RCC 7860 (cell line): ENCODE measurements at places on chromosomes 3 and 15.

DNA sequence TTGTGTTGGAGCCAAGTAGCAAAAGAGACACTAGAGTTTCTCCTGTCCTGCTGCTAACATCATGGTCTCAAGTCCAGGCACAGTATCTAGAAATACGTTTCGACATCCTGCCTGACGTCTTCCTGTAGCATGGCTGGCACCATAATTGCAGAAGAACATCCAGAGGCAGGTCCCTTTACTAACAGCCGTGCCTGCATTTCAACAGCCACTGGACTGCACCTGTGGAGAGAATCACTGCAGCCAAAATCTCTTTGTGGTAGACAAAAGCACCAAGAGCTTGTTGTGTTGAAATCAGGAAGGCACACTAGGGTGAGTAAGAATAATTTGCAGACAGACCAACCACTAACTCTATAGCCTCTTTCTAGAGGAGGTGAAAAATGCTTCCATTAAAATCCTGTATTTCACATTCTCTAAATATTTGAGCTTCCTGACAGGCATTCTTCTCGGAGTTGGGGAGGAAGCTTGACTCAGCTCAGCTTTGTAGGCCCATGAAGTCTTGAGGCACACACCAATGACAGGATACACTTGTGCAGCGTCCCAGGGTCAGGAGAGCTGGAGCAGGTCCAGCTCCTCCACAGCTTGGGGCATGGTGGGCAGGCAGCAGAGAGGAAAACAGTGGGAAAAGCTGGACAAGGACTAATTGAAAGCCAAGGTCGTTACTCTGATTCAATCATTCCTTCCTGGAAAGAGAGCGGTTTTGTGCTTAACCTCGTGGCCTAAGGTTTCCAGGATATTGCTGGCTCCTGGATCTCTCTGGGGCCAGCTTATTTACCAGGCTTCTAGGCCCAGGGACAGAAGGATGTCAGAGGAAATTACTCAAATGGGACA is 244.9 kb downstream of the FAM43A start:
- DNase-seq, result no peak

DNA sequence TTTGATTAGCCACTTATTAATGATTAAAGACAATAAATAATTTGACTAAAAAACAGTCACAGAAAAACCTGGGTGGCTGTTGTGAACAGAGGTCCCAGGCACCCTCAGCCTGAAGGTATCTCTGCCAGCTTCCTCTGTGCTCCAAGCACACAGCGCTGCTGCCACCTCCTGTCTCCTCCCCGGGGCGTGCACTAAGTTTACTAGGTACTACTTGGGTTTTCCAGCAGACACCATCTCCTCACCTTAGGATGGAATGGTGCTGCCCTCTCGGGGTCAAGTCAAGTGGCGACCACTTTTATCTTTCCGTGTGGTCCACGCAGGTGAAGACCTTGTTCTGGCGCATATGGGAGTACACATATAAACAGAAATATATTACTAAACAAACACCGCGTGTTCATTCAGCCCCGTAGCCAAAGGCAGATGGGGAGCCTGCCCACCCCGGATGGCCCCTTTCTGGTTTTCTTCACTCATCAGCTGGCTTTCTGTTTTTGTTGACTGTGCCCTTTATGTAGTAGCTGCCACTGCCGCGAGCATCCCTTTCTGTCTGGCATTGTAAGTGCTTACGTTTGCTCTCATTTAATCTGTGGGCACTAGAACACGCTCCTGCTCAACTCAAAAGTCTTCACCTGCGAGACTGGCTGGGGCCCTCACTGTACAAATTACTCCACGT is 128.0 kb downstream of the LRIG1 start:
- DNase-seq, result no peak

DNA sequence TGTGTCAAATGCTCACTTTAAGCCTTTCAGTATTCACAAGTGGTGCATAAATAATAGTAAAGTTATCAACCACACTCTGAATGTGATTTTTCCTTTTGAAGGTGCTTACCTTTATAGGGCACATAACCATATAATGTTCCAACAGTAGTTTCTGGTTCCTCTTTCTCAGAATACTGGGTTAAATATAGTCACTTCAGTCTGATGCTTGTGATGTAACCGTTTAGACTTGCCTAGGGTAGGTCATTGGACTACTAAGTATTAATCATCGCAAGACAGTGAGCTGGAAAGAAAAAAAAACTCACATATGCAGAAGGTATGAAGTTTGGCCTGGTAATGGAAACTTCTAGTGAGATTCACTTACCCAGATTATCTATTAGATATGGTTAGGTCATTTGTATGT is 1.9 kb downstream of the KBTBD8 start:
- peak; percentile 60 for DNase-seq

DNA sequence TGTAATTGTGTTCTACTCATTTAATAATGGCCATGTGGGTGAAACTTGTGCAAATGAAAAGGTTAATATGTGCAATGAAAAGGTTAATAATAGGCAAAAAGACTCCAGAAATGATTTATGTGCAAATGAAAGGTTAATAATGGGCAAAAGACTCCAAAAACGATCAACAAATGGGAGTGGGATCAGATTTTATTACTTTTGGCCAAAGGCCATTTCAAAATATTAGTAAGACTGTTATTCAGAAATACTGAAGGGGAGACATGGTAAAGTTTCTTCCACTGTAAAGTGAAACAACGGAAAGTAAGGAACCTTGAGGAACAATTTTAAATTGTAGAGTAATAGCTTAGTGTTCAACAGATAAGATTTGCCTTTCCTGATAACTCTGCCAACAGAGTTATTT is 40.7 kb downstream of the STARD9 start:
- no peak for DNase-seq

DNA sequence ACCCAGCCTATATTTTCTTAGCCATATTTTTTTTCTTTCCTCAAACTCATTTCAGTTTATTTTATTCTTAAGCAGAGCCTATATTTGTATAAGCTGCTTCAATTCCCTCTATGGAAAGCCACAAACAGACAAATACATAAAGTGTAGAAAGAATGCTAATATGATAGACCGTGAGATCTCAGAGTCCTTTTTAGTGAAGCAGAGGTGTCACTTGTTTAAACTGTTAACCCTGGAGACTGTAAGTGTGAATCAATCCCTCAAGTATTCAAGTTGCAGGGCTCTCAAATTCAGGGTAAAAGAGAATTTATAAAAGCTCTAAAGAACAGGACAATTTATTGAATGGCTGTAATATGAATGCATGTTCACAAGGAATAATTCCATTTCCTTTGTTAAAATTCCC is 72.2 kb upstream of the BHLHE40 start:
- DNase-seq, result no peak

GRCh38 chr3:196263819-196264218 is 23.7 kb downstream of the PCYT1A start:
- DNase-seq, result no peak

- no peak for DNase-seq
Measured at GRCh38 chr15:63633312-63633711, 36.1 kb downstream of the FBXL22 start.

- no peak for DNase-seq
Measured at GRCh38 chr15:69610277-69610676, 157.7 kb downstream of the RPLP1 start.

- no peak for DNase-seq
Measured at GRCh38 chr3:48023377-48023776, 7.2 kb upstream of the MAP4 start.

DNA sequence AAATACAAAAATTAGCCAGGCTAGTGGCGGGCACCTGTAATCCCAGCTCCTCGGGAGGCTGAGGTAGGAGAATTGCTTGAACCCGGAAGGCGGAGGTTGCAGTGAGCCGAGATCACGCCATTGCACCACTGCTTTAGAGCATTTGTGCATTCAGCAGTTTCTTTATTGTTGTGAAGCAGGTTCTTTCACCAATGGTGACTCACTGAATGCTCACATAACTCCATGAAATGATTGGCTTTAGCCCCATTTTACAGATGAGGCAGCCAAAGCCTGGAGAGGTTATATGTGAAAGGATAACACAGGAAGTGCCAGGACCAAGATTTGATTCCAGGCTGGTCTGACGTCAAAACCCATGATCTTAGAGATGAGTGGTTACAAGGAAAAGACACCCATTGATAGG is 195.2 kb downstream of the SLCO3A1 start:
- DNase-seq, result no peak

DNA sequence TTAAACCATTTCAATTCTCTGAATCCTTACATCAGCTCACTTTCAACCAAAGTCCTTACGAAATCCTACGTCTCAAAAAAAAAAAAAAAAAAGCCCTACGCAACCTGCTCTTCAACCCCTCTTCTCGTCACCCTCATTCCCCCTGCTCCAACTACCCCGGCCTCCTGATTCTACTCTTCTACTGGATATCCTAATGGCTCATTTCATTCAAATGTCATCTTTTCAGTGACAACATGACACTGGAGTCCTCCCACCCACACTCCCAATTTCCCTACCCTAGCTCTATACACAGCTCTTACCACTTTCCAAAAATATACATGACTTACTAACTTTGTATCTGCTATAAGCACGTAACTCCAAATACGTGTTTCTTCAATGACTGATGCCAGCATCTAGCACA is 11.5 kb downstream of the UBP1 start:
- no peak for DNase-seq

DNA sequence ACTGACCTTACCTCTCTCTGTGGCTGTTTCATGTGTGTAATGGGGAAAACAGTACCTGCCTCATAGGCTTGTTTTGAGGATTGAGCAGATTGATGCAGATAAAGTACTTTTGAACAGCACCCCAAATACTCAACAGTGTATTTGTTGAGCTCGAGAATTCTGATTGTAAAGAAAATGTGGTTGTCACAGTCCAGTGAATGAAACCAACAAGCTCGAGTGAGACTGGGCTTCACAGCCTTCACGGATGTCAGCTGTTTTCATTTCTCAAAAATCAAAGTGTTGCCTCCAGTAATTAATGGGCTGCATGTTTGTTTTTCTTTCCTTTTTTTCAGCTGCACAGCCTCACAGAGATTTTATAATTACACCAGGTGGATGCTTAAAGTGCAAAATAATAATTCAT is 43.7 kb downstream of the PARP15 start:
- no peak for DNase-seq

DNA sequence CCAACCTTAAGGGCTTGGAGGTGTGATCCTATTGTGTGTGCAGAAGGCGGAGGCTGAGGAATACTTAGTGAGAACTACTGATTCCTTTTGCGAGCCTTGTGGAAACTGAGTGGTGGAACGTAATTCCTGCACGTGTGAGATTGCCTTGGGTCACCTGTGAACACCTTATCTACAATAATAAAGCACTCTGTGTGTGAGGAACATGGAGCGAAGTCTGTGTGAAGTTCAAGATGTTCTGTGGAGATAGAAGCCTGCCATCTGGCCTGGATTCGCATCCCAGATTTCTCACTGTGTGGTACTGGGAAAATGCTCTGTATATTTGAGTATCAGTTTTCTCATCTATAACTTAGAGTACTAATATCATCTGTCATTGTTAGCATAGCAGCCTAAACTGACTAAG is 179.5 kb upstream of the PDZRN3 start:
- no peak for DNase-seq

- DNase-seq, result no peak
Measured at GRCh38 chr3:39209329-39209970, 17.1 kb upstream of the XIRP1 start.

DNA sequence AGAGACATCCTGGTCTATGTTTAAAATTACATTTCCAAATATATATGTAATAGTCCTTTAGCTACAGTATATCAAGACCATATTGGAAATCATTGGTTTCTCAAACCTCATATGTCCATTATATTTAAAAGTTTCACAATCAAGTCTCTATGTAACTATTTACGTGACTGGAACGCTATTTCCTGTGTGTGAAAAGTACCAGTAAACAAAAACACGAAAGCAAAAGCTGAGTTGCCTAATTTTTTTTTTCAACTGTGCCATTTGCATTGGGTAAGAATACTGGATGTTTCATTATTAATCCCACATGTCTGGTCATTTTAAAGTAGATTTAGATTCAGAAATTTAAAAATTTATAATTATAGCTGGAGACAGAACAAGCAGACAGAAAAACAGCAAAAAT is 381.4 kb downstream of the TBC1D5 start:
- no peak for DNase-seq

DNA sequence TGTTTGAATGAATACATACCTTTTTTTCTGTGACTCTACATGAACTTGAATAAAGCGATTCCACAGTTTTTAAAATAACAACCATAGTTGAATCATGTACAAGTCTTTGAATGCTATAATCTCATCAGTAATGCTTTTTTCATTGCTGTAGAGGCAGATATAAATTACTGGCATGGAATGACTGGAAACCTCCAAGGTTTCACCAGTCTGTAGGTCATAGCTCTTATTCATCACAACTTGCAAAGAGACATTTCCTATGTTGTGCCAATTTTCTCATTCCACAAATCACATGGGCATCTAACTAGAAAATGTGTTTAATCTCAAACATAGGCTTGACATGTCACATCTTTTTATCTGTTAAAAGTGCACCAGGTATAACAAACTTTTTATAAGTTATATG is 407.1 kb upstream of the KCNMB2 start:
- DNase-seq, result no peak

- peak; percentile 37 for DNase-seq
Measured at GRCh38 chr3:159252772-159253384, 451.0 kb downstream of the MFSD1 start.

GRCh38 chr15:100941536-100941935 is 22.4 kb downstream of the LRRK1 start:
- DNase-seq, result no peak

GRCh38 chr3:141249041-141249440 is 17.4 kb downstream of the PXYLP1 start:
- DNase-seq, result no peak

GRCh38 chr15:52651868-52652267 is 27.3 kb downstream of the ATOSA start:
- DNase-seq, result peak; percentile 75

DNA sequence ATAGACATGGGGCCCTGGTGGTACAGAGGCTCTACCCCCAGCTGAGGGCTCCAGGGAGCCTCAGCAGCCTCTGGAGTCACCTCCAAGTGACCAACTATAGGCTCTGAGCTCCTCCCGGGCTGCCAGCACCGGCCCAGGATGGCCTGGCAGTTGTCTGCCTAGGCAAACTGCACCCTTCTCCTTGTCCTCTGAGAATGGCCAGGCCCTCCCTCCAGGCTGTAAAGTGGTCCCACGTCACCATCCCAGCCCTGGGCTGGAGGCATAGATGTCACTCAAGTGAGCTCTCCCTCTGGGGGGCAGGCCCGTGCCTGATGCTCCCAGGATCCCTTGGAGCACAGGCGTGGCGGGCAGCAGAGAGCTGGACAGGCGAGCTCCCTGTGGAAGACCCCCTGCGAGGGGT is 120.1 kb downstream of the SEC22A start:
- DNase-seq, result no peak
